ENCODE measurements at places on chromosomes 5 and 9.

- no peaks in the 10 kb centered on the region for H3K4me1 ChIP-seq
- H3K4me3 ChIP-seq, result no peak overlapping the region
- H3K27ac ChIP-seq, result no peak overlapping the region
- DNase-seq, result no peak
- no peaks in the 10 kb centered on the region for H3K27me3 ChIP-seq
- H3K36me3 ChIP-seq, result no peaks in the 10 kb centered on the region
Measured at GRCh38 chr5:90367879-90368278, 41.7 kb downstream of the CETN3 start.

DNA sequence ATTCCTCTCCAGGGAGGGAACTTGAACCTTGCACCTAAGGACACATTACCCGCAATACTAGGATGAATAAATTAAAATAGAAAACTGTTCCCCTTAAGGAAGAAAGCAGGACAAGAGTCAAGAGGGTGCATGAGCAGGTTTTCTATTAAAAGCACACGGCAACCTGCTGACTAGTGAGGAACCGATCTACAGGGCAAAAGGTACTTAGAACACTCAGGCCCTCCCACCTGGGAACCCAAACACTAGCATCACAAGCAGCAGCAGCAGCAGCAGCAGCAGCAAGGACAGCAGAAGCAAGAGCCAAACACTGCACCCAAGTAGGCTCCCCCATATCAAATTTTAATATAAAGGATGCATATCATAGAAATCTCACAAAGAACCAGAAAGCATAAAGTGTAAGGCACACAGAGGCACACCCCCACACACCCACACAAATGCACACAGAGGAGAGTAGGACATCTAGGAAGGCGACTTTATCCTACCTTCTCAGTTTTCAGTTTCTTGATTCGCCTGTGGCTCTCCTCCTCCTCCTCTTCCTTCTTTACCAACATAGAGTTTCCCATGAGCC is 2.8 kb downstream of the ZNF608 start:
- no peaks in the 10 kb centered on the region for H3K36me3 ChIP-seq
- H3K4me1 ChIP-seq, result peaks cover 13% of the 10 kb centered on the region
- no peak overlapping the region for H3K27ac ChIP-seq
- H3K4me3 ChIP-seq, result no peak overlapping the region
- peaks cover 4% of the 10 kb centered on the region for H3K27me3 ChIP-seq
- DNase-seq, result no peak

GRCh38 chr5:96503501-96504236 is 70.6 kb upstream of the PCSK1 start:
- peaks cover 2% of the 10 kb centered on the region for H3K36me3 ChIP-seq
- no peak overlapping the region for H3K27ac ChIP-seq
- DNase-seq, result no peak
- H3K4me3 ChIP-seq, result no peak overlapping the region

- H3K4me1 ChIP-seq, result no peaks in the 10 kb centered on the region
- no peak overlapping the region for H3K4me3 ChIP-seq
- peaks cover 4% of the 10 kb centered on the region for H3K36me3 ChIP-seq
- DNase-seq, result no peak
Measured at GRCh38 chr5:98791898-98792580, 18.6 kb downstream of the RGMB start.

- peak overlapping the region; percentile 21 for H3K27ac ChIP-seq
- H3K4me1 ChIP-seq, result peaks cover 23% of the 10 kb centered on the region
- peaks cover 7% of the 10 kb centered on the region for H3K36me3 ChIP-seq
- no peaks in the 10 kb centered on the region for H3K27me3 ChIP-seq
- no peak for DNase-seq
Measured at GRCh38 chr5:79552984-79553383, 39.0 kb upstream of the HOMER1 start.

DNA sequence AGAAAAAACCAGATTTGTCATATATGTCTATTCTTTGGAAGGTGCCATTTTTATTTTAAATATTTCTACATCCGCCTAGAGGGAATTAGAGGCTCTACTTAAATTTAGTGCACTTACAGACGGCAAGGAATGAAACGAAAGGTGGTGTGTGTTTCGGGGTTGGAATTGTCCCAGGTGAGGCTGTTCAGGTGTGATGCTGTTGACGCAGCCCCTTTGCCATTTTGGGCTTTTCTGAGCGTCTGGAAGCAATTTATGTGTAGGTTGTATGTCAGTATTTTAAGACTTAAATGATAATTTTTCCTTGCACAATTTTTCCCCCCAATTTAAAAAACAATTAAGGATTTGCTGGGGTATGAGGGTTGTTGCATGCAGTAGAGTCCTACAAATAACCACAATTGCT is 2.0 kb downstream of the TENT4A start:
- peaks cover 51% of the 10 kb centered on the region for H3K4me1 ChIP-seq
- H3K36me3 ChIP-seq, result peaks cover 19% of the 10 kb centered on the region
- peak overlapping the region; percentile 71 for H3K27ac ChIP-seq
- DNase-seq, result no peak
- peak overlapping the region; percentile 89 for H3K4me3 ChIP-seq

GRCh38 chr5:120293796-120294195 is 170.3 kb upstream of the PRR16 start:
- DNase-seq, result no peak
- no peaks in the 10 kb centered on the region for H3K4me1 ChIP-seq
- no peak overlapping the region for H3K4me3 ChIP-seq
- H3K36me3 ChIP-seq, result no peaks in the 10 kb centered on the region
- no peak overlapping the region for H3K27ac ChIP-seq

- DNase-seq, result no peak
- no peaks in the 10 kb centered on the region for H3K4me1 ChIP-seq
- H3K36me3 ChIP-seq, result peaks cover 2% of the 10 kb centered on the region
- no peak overlapping the region for H3K27ac ChIP-seq
- no peak overlapping the region for H3K4me3 ChIP-seq
- peaks cover 7% of the 10 kb centered on the region for H3K27me3 ChIP-seq
Measured at GRCh38 chr5:154103233-154103632, 64.5 kb downstream of the MFAP3 start.

DNA sequence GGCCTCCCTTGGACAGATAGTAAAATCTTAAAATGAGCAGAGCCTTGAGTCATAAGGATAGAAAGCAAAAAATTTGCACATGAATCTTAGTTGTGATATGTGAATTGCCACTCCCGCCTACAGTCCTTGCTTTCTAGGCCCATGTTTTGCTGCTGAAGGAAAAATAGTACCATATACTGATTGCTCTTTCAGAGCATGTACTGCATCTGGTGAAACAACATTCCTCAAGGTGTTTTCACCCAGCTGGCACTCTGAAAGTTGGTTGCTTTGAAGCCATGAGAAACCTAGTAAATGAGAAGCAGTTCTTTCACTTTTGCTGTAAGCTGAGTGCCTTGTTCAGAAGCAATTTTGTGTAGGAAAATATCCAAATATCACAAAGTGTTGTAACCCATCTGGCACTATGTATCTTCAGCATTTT is 10.3 kb downstream of the CDC37L1 start:
- DNase-seq, result no peak
- no peak overlapping the region for H3K4me3 ChIP-seq
- H3K27ac ChIP-seq, result no peak overlapping the region
- H3K27me3 ChIP-seq, result no peaks in the 10 kb centered on the region
- peaks cover 25% of the 10 kb centered on the region for H3K36me3 ChIP-seq
- H3K4me1 ChIP-seq, result peaks cover 15% of the 10 kb centered on the region

GRCh38 chr5:92574023-92574422 is 1007.0 kb downstream of the NR2F1-AS1 start:
- no peaks in the 10 kb centered on the region for H3K36me3 ChIP-seq
- no peak overlapping the region for H3K4me3 ChIP-seq
- no peaks in the 10 kb centered on the region for H3K27me3 ChIP-seq
- no peak overlapping the region for H3K27ac ChIP-seq

- peaks cover 36% of the 10 kb centered on the region for H3K4me1 ChIP-seq
- peaks cover 2% of the 10 kb centered on the region for H3K36me3 ChIP-seq
- H3K27ac ChIP-seq, result peak overlapping the region; percentile 63
- H3K27me3 ChIP-seq, result peaks cover 15% of the 10 kb centered on the region
Measured at GRCh38 chr9:89814340-89815040, 209.7 kb downstream of the GADD45G start.

DNA sequence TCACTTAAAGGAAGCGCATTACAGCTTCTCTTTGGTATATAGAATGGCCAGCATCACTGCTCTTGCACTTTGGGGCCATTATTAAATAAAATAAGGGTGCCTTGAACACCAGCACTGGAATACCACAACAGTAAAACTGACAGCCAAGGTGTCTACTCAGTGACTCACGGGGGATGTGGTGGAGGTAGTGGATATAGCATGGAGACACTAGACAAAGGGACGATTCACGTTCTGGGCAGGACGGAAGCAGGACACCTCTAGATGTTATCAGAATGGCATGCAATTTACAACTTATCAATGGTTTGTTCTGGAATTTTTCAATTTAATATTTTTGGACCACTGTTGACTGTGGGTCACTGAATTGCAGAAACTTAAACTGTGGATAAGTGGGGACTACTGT is 32.9 kb upstream of the PDE8B start:
- H3K27me3 ChIP-seq, result peaks cover 42% of the 10 kb centered on the region
- no peak overlapping the region for H3K4me3 ChIP-seq
- H3K27ac ChIP-seq, result no peak overlapping the region

DNA sequence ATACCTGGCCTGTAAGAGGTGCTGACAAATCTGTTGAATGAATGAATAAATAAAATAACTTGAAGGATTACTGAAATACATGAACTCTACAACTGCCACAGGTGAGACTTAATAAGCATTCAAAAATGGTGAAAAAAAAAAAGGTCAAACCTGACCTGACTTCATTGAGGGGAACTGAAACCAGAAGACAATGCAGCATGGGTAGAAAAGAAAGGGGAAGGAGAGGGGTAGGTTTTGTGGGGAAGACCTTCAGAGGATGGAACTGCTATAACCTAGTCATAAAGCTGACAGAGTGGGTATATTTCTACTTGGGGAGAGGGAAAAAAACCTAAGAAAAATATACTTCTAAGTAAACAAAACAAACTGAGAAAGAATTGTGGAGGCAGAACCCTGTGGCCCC is 56.6 kb downstream of the RASEF start:
- peak overlapping the region; percentile 18 for H3K27ac ChIP-seq
- H3K4me3 ChIP-seq, result no peak overlapping the region
- peaks cover 9% of the 10 kb centered on the region for H3K27me3 ChIP-seq

DNA sequence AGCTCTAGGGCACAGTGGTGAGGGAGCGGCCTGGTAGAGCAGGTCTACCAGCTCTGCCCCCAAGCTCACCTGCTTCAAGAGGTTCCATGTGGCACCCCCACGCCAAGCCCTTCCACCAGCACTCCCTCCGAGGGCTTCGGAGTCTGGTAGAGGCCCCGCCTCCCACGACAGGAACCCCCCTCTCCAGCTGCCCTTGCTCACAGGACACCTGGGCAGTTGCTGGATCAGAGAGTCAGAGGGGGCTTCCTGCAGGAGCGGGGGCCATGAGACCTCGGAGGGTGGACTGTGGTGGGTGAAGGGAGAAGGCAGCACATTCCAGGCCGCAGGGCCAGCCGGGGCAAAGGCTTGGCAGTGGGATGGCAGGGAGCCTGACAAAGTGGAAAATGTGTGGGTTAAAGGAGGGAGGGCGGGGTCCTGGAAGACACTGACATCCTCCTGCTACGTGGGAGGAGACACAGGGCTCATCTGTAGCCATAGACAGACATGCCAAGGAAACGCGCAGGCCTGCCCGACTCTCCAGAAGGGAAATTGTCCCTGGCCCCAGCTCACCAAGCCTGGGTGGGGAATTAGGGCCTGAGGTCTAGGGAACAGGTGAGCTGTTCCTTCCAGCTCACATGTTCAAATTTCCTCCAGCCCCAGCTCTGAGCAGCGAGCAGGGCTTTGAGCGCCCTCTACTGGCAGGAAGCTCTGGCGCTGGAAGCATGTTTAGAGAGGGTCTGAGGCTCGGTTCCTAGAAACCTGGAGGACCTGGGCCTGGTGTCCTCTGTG is 74.2 kb downstream of the NTNG2 start:
- no peak overlapping the region for H3K4me3 ChIP-seq
- peak overlapping the region; percentile 51 for H3K27ac ChIP-seq
- H3K4me1 ChIP-seq, result no peaks in the 10 kb centered on the region
- no peaks in the 10 kb centered on the region for H3K36me3 ChIP-seq

DNA sequence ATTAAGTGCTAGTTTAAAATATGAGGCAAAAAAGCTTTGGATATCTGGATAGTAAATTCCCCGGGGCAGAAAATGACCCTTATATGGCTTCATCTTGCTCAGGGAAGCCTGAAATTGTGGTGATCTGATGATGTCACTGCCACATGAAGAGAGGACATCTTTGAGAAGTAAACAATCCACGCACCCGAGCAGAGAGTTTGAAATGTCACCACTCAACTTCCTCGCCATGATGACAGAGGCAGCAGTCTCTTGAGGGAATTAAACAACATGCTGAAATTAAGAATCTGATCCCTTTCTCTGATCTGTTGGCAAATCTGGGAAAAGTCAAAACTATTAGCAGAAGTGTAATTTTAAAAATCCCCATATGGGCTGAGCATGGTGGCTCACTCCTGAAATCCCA is 110.0 kb downstream of the TLE1 start:
- DNase-seq, result no peak
- no peak overlapping the region for H3K4me3 ChIP-seq
- no peak overlapping the region for H3K27ac ChIP-seq

GRCh38 chr9:3299872-3300271 is 225.9 kb downstream of the RFX3 start:
- no peak overlapping the region for H3K4me3 ChIP-seq
- H3K27me3 ChIP-seq, result no peaks in the 10 kb centered on the region
- H3K4me1 ChIP-seq, result peaks cover 2% of the 10 kb centered on the region
- peaks cover 3% of the 10 kb centered on the region for H3K36me3 ChIP-seq
- no peak for DNase-seq

DNA sequence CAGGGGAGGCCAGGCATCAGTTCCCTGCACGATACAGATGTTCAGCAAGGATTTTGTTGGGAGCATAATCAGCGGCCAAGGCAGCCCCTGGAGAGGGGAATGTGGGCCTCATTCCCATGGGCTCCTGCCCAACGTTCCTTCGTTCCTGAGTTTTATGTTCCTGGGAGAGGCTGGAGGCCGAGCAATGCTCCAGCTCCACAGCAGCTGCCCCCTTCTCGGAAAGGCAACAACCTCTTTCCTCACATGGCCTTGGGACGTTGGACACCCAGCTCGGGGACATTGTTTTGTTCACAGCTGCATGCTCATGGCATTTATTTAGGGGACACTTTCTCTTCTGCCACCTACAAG is 63.8 kb upstream of the COL15A1 start:
- no peak overlapping the region for H3K4me3 ChIP-seq
- peaks cover 25% of the 10 kb centered on the region for H3K27me3 ChIP-seq
- no peaks in the 10 kb centered on the region for H3K36me3 ChIP-seq
- no peak overlapping the region for H3K27ac ChIP-seq
- no peaks in the 10 kb centered on the region for H3K4me1 ChIP-seq

- H3K4me3 ChIP-seq, result no peak overlapping the region
- no peak for DNase-seq
- no peak overlapping the region for H3K27ac ChIP-seq
- no peaks in the 10 kb centered on the region for H3K27me3 ChIP-seq
Measured at GRCh38 chr5:81222285-81222684, 10.8 kb upstream of the CKMT2 start.

DNA sequence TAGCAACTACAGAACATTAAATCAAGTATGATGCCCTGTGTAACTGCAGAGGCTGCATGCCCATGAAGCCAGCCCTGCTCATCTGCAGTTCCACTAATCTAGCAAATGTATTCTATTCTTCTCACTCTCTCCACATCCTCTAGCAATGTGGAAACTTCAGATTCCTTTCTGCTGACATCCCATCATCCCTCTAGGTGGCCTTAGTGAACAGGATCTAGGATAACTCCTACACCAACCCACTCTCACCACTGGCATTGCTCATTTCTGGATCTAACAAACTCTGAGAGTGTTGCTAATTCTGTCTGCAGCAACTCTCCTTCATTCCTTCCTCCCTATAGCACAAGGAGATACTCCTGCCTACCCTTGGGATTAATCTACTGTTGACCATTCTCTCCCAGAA is 80.8 kb downstream of the FAM81B start:
- H3K4me3 ChIP-seq, result no peak overlapping the region
- H3K27ac ChIP-seq, result no peak overlapping the region
- peaks cover 3% of the 10 kb centered on the region for H3K4me1 ChIP-seq
- DNase-seq, result no peak
